Calu3 (cell line): ENCODE measurements at places on chromosomes 16 and 17. TPM values are rescaled to one million over a fixed set of nuclear protein-coding genes. Genes with fewer than 3 reads are reported as not detected.

GRCh38 chr17:35607239-35607847 lies 20.2 kb downstream of the AP2B1 start:
- no peak overlapping the region for H3K4me3 ChIP-seq
- no peak overlapping the region for H3K27ac ChIP-seq
- no peaks in the 10 kb centered on the region for H3K27me3 ChIP-seq
- DNase-seq: no peak

GRCh38 chr17:66661411-66662256 lies 173.3 kb upstream of the CACNG5 start:
- H3K27ac ChIP-seq: peak overlapping the region; percentile 74
- peak; percentile 75 for DNase-seq
- peaks cover 20% of the 10 kb centered on the region for H3K4me1 ChIP-seq
- H3K4me3 ChIP-seq: no peak overlapping the region
- H3K36me3 ChIP-seq: peaks cover 26% of the 10 kb centered on the region

GRCh38 chr16:82229800-82230619 lies 60.0 kb upstream of the MPHOSPH6 start:
- peaks cover 6% of the 10 kb centered on the region for H3K4me1 ChIP-seq
- H3K4me3 ChIP-seq: no peak overlapping the region
- H3K36me3 ChIP-seq: no peaks in the 10 kb centered on the region

GRCh38 chr17:1915889-1916288 lies 86.1 kb downstream of the RPA1 start:
- H3K27me3 ChIP-seq: peaks cover 53% of the 10 kb centered on the region
- H3K36me3 ChIP-seq: no peaks in the 10 kb centered on the region
- DNase-seq: no peak
- H3K27ac ChIP-seq: no peak overlapping the region

GRCh38 chr17:77899498-77899897 lies 59.0 kb upstream of the TNRC6C start:
- no peaks in the 10 kb centered on the region for H3K36me3 ChIP-seq
- DNase-seq: no peak
- no peak overlapping the region for H3K27ac ChIP-seq
- H3K4me1 ChIP-seq: no peaks in the 10 kb centered on the region
- peaks cover 83% of the 10 kb centered on the region for H3K27me3 ChIP-seq
- H3K4me3 ChIP-seq: no peak overlapping the region

GRCh38 chr17:12738624-12739023 lies 50.7 kb upstream of the ARHGAP44 start:
- H3K27me3 ChIP-seq: no peaks in the 10 kb centered on the region
- no peak overlapping the region for H3K4me3 ChIP-seq
- no peak for DNase-seq
- H3K4me1 ChIP-seq: peaks cover 31% of the 10 kb centered on the region

- no peaks in the 10 kb centered on the region for H3K36me3 ChIP-seq
- H3K27ac ChIP-seq: no peak overlapping the region
- H3K27me3 ChIP-seq: peaks cover 58% of the 10 kb centered on the region
- H3K4me1 ChIP-seq: no peaks in the 10 kb centered on the region
- no peak for DNase-seq
- H3K4me3 ChIP-seq: no peak overlapping the region
These were observed 76.0 kb downstream of the METRNL start for GRCh38 chr17:83155128-83156121.

- H3K4me1 ChIP-seq: no peaks in the 10 kb centered on the region
- no peak overlapping the region for H3K4me3 ChIP-seq
- DNase-seq: no peak
- peaks cover 16% of the 10 kb centered on the region for H3K36me3 ChIP-seq
These were observed 30.7 kb downstream of the ELAC2 start for GRCh38 chr17:12987120-12987519.

- H3K27me3 ChIP-seq: no peaks in the 10 kb centered on the region
- H3K27ac ChIP-seq: no peak overlapping the region
- no peak overlapping the region for H3K4me3 ChIP-seq
- peaks cover 100% of the 10 kb centered on the region for H3K36me3 ChIP-seq
- H3K4me1 ChIP-seq: no peaks in the 10 kb centered on the region
These were observed 10.5 kb upstream of the PIP4K2B start for GRCh38 chr17:38809828-38810227.

Gene NAGS
- 1.3 and 1.6 TPM in 2 replicates for total RNA-seq

Gene PYY
- not detected in 2 replicates for total RNA-seq

Gene NAA38
- 36.3 and 36.6 TPM in 2 replicates for total RNA-seq

Gene C17orf100
- total RNA-seq: 1.8 and 3.1 TPM in 2 replicates

Gene FN3K
- 13.4 and 15.5 TPM in 2 replicates for total RNA-seq

Gene MILR1
- total RNA-seq: 4.9 and 7.6 TPM in 2 replicates
